ENCODE measurements at places on chromosomes 2 and 18. TPM values are rescaled to one million over a fixed set of nuclear protein-coding genes. Genes with fewer than 3 reads are reported as not detected.

The PTPRM gene
- total RNA-seq: 100 TPM

The BUB1 gene
- total RNA-seq: 0.82 TPM

The CASP10 gene
- 6.4 TPM for total RNA-seq

- no peak for DNase-seq
Observed at GRCh38 chr2:108459441-108459840, 10.4 kb downstream of the GCC2 start.

DNA sequence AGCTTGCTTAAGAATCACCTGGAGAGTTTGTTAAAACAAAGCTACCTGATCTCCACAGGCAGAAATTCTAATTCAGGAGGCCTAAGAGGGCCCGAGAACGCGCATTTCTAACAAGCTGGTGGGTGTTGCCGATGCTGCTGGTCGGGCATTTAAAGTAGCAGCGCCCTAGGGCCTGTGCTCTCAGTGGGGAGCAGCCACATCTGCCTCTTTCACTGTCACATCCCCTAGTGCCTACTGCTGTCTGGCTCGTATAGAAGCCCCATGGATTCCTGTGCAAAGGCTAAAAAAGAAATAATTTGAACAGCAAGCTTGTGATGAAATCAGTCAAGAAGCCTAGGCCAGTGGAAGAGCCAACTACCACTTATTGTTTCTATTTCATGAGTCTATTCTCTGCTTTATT is 126.7 kb upstream of the SMIM21 start:
- no peak for DNase-seq

- no peak for DNase-seq
Observed at GRCh38 chr2:11872247-11872947, 126.0 kb downstream of the LPIN1 start.

- no peak for DNase-seq
Observed at GRCh38 chr2:146801886-146802285, 1042.9 kb upstream of the ACVR2A start.

DNA sequence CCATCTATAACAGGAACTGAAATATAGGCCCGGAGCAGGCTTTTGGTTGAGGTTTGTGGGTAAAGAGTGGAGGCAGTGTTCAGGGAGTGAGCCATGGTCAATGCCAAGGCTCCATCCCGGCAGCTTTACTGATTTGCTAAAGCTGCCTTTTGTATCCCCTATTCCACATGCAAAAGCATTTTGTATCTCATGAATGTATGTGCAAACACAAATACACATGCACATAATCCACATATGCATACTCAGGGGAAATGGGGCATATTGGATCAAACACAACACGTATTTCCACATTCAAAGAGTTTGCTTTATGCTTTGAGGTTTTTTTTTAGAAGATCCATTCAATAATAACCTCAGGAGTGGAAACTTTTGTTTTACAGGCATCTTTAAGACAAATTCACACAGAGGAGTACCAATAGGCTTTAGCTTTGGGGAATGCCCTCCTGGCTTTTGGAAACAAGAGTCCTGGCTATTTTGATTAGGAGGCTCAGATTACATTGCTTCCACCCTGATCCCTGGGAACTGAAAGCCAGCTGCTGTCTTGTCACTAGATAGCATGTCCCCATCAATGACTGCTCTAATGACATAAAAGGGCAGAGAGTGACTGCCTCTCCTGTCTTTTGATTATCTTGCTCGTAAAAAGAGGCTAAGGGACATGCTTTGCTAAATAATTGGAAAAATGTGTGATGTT is 263.2 kb downstream of the EN1 start:
- DNase-seq: no peak

DNA sequence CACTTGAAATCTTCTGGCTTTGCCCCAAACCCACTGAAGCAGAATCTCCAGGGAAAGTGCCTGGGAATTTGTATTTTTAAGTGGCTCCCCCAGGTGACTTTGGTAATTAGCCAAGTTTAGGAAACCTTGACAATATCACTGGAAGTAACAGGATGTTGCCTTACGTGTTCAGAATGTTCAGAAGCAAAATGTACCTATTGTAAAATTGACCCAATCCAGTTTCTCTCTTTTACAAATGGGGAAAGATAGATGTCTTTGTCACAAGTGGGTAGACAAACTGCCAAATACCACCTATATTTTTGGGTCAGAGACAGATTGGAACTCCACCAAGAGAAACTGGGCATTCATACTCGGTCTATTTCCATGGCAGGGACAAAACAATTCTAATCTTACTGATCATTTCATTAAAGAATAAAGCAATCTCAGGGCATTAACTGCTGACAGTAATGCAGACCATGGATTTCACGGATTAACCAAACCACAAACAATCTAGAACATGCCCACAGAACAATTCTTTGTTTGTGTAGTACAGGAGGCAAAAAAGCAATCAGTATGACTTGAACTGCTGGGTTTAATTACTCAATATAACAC is 255.8 kb downstream of the ERBB4 start:
- no peak for DNase-seq

DNA sequence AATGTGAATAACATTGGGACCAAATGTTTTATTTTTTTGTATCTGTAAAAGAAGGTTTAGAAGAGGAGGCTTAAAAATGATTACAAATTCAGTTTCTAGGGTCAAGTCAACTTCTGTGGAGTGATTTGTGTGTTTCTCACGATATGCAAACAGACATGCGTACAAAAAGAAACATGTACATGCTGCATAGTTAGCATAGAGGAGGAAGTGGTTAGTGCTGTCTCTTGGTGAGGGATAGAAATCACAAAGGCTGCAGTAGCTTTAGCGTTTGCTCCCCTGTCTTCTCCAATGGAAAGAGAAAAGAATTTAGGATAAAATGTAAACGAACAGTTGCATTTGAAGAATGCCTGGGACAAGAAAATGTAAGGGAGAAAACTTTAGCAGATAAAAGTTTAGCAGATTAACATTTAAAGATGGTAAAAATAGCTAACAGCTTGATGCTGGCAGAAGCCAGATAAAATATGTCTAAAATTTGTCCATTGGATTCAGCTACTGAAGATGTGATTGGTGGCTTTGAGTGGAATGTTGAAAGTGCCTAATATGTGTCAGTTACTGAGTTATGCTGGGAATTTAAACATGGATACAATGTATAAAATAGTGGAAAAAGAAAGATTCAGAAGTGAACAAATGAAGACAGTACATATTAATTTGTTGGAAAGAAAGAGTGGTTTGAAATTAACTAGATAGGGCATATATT is 44.9 kb downstream of the MALT1 start:
- DNase-seq: no peak

- no peak for DNase-seq
Observed at GRCh38 chr18:33562741-33563140, 15.3 kb upstream of the ASXL3 start.

- DNase-seq: no peak
Observed at GRCh38 chr18:37280701-37281393, 284.8 kb downstream of the CELF4 start.

DNA sequence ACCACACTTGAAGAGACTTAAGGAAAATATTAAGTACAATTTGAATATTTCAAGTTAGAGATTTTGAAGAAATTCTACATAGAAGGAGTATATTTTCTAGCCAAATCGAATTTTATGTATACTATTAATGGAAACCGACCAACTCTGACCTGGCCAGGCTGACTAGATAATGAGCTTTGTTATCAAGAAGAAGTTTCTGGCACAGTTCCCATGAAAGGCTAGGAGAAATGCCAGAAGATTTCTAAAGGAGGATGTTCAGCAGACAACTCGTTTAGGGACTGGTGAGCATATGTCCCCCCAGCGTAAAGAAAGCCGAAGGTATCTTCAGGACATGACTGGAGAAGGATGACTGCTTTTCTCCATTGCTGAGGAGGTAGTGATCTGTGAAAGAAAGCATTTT is 127.3 kb downstream of the DIS3L2 start:
- no peak for DNase-seq

- DNase-seq: no peak
Observed at GRCh38 chr2:171086352-171087290, 74.1 kb downstream of the TLK1 start.

DNA sequence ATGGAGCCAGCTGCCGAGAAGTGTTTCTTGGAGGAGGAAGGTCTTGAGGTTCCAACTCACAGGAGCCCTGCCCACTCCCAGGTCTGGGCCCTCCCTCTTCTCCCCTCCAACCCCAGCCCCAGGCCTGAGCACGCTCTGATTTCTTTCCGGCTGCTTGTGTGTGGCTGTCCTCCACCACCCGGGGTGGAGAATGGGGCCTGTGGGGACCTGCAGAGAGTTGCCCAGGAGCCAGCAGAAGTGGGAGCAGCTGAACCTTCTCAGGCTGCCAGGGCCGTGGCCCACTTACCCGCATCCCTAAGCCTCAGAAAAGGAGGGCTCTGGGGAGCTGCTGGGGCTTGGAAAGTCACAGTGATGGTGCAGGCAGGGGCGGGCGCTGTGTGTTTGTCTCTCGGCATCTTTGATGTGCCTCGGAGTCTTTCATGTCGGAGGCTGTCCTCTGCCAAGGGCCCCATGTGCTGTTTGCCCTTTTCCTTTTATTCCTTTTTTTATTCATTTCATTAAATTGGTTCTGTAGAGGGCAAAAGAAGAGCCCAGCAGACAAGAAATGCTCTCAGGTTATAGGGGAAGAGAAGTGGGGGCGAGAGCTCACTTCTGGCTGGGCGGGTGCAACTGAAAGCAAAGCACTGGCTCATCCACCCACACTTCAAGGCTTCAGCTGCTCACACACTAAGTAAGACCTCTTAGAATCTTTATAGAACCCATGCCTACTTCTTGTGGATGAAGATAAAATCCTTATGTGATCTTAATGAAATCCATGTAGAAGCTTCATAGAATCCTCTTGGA is 52.5 kb downstream of the SDC1 start:
- DNase-seq: no peak

- no peak for DNase-seq
Observed at GRCh38 chr2:120265006-120265405, 12.4 kb downstream of the RALB start.

GRCh38 chr2:202171241-202171825 is 67.1 kb downstream of the SUMO1 start:
- peak; percentile 42 for DNase-seq
